SW 1271 (cell line): ENCODE measurements at places on chromosomes 3 and 15.

- DNase-seq, result peak; percentile 48
Observed at GRCh38 chr3:36677331-36678007, 86.9 kb downstream of the DCLK3 start.

- DNase-seq, result no peak
Observed at GRCh38 chr15:64029110-64029509, 17.2 kb downstream of the DAPK2 start.

DNA sequence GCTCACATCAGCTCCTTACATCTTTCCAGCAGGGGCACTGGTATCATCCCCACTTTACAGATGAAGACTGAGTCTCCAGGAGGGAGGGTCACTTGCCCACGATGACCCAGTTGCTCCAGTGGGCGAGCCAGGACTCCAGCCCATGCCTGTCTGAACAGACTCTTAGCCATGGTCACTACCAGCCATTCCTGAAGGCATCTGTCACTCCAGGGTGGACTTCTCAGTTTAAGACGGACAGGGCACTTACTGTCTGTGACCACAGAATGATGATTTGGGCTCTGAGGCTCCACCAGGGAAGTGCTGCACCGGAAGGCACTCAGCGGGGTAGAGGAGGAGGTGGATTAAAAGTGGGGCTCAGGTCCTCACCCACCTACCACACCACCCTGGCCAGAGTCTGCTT lies 104.0 kb upstream of the SLC6A6 start:
- no peak for DNase-seq

DNA sequence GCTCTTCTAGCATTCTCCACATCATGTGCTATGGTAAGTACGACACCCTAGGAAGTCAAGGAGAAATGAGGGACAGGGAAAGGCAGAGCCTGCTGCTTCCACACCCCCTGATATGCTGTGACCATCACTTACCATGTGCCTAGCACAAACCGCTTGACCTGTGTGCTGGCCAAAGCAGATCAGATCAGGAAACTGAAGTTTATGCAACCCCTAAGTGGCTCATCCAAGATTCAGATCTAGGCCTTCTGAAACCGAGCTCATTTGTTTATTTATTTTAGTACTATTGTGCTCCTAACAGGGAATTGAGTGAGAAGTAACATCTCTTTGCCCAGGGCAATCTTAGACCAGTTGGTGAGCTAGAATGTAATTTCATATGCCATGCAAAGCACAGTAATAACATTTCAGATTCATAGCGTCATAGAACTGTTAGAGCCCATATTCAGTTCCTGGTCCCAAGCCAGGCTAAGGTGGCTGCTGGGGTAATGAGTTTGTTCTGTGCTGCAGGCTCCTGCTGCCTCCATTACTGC lies at the start of gene RTP2:
Gene RTP2, minus strand, starts transcription at position 51 of the 527 bp plus-strand sequence. CDS start 429 bp downstream, outside the sequence.
- no peak for DNase-seq

DNA sequence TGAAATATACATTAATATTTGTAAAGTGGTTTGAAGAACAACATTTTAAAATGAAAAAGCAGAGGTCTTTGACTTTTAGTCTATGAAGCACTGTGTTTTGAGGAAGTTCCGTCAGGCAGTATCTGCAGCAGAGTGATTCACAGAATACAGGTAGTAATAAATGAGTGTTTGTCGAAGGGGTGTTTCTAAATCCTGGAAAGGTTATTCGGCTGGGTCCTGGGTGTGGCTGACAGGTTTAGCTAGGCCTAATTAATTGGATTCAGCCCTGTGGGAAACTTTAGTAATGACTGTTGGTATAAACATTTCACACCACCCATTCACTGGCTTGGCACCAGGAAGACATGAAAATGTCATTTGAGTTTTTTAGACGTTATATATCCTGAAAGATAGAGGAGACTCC lies 51.3 kb downstream of the TIPARP start:
- DNase-seq, result no peak

GRCh38 chr3:149393345-149394160 lies 16.1 kb upstream of the TM4SF1 start:
- DNase-seq, result peak; percentile 42

DNA sequence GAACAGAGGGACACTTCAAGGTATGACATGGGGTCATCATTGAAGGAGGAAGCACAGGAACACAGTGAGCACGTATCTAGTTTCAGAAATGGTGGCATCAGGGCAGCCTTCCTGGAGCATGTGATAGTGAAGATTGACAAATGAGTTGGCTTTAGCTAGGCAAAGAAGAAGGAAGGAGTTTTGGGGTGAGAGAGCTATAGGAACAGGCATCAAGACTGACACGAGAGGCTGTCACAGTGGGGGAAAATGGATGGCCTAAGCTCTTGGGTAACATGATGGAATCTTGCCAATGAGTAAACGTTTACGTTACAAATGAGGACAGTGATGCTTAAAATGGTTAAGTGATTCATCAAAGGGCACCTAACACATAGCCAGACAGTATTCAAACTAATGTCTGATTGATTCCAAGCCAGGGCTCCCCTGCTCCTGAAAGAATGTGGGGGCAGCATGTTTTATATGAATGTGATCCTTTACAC lies 23.1 kb upstream of the GPR171 start:
- no peak for DNase-seq

DNA sequence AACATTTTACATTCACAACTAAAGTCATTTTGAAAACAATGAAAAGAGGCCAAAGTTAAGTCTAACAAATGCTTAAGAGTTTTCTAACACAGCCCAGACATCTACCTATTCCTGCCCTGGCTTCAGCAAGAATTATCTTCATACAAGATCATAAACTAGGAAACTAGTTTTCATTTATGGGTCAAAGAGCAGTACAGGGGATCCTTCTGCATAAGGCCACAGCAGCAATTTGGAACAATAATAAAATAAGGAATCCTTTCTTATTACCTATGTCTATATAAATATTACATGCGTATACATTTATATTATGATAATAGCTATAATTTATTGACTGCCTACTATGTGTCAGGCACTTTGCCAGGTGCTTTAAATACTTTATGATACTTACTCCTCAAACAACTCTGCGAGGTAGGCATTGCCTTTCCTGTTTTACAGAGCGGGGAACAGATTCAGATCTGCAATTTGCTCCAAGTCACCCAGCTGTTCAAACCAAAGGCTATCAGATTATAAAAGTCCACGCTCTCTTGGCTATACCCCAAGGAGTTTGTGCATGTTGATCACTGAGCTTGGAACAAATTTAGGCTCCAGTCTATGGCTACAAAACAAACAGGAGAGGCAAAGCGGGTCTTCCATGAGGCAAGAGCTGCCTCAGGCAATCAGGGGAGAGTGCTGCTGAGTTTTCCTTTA lies 196.4 kb downstream of the RORA start:
- DNase-seq, result no peak

DNA sequence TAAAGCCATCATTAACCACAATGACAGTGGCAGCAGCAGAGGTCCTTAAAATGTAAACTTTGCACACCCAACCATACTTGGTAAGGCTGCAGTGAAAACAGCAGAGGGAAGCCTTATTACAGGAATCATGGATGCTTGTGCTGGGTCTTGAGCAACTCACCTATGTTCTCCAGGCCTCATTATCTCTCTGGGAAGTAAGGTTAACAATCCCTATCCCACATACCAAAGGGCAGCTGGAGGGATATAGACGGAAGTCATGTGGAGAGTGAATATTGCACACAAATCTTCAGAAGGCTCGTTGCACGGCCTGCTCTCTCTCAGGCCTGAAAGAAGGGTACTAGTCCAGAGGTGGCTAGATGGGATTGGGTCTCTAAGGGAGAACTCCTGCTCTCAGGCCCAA lies 25.8 kb upstream of the CELF6 start:
- no peak for DNase-seq

DNA sequence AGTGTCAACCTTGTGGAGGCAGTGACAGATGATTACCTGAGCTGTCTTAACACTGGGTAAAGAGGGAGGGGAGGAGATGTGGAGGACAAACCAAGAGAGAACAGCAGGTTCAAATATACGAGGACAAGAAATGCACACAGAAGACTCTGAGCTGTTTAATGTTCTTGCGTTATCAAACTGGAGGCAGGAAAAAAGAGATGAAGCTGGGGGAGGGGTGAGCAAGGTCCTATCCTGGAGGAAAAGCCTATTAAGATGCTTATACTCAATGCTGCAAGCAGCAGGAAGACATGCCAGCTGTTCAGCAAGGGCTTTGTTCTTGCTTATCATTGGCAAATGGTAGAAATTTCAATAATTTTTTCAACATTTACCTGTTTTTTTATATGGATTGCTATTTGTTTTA lies 345.7 kb upstream of the TRIM42 start:
- no peak for DNase-seq

GRCh38 chr3:151107177-151107576 lies 21.7 kb downstream of the MED12L start:
- DNase-seq, result no peak

DNA sequence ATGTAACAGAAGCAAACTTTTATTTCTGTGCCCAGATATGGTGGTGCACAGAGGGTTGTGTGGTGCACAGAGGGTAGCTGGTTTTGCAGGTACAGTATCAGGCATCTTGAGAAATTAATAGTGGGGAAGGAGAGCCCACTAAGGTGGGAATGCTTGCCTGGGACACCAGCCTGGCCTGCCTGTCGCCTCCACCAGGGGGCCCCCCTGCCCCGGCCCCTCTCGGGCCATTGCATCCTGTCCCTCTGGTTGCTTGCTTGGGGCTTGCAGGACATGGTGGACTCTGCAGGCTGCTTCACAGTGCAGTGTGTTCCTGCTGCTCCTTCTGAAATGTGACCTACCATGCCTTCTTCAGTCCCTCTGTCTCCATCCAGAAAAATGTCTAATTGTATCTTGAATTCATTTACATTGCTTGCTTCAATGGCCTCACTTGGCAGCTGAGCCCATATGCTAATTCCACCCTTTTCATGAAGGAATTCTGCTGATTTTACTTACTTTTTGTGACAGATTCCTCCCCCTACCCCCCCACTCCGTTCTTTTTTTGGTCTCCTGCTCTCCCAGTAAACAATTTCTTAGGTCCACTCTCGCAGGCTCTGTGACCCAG lies 73.6 kb downstream of the EEFSEC start:
- no peak for DNase-seq

DNA sequence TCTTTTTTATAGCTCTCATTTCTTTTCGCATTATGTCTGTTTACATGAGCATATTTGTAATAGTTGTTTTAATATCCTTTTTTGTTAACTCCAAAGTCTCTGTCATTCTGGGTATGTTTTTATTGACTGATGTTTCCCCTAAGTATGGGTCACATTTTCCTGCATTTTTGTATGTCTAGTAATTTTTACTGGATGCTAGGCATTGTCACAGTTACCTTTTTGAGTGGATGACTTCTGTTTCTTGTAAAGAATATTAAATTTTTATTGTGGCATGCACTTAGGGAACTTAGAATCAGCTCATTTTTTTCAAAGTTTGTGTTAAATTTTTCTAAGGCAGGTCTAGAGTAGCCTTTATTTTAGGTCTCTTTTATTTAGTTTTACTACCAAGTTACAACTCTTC lies 40.7 kb downstream of the ANAPC13 start:
- no peak for DNase-seq

DNA sequence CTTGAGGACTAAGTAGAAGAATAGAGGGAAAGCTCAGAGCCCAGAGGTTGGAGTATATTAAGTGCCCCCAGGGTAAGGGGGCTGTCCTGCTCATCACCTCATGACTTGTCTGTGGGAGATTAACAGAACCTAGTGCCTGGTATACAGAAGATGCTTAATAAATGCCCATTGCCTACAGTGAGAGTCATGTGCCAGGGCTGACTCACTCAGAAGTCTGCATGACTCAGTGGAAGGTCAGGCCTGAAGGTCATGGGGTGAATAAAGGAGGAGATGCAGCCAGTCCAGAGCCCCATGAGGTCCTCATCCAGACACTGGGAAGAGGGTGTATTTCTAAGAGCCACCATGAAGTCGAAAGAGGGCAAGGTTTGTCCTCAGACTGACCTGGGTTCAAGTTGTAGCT lies 62.5 kb upstream of the TLE3 start:
- DNase-seq, result peak; percentile 11

- no peak for DNase-seq
Observed at GRCh38 chr3:70990723-70991122, 592.8 kb downstream of the FOXP1 start.

DNA sequence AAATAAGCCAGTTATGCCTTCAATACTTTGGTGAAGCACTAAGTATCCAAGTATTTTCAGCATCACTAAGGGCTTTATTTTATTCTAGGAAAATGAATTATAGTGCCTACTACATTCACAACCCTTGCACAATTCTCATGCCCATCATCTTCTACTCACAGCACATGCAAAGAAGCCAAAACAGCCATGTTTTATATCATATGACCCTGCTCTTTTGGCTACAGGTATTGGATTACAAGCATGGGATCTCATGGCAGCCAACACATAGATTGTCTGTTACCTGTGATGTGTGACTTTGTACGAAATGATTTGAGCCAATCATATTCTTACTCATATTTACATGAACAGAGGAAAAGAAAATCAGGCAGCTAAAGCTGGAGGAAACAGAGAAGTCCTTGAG lies 38.6 kb downstream of the STT3B start:
- no peak for DNase-seq

GRCh38 chr3:2061360-2061759 lies 37.3 kb upstream of the CNTN4 start:
- DNase-seq, result no peak

DNA sequence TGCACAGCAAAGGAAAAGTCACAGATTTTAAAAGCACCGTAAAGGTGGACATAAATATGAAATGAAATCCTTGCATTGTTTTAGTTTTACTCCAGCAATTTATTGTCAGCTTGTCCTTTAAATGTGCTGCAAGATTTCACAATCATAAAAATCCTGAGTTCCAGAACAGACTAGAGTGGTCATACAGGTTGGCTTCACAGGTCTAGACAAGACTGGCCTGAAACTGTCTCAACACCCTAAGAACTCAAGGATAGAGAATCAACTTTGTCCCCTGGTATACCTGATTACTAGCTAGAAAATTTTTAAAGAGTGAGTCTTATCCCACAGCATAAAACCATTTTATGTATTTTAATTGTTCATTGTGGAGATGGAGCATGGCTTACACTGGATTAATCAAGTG lies 521.7 kb upstream of the MCTP2 start:
- DNase-seq, result no peak

- no peak for DNase-seq
Observed at GRCh38 chr15:75646944-75647364, 758 bp upstream of the SNX33 start.

DNA sequence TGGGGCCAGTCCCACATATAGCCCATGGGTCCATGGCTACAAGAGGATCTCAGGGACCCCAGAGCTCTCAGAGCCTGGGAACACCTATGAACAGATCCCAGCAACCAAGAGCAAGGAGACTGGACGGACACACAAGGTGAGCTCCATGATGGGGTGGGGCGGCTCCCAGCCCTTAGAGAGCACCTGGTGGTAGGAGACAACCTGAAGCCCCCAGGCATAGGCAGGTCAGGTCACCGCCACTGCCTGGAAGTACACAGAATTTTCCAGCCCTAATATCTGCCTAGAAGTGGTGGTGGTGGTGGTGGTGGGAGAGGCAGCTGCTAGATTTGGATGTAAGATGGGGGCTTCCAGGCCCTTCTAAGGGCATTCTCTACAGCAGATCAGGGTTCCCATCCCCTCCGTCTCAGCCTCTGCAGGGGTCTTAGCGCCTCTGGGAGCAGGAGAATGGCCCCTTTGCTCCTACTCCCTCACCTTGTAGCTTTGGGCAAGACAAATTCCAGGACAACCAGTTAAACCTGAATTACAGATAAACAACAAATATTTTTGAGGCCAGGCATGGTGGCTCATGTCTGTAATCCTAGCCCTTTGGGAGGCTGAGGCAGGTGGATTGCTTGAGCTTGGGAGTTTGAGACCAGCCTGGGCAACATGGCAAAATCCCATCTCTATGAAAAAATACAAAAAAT lies 9.2 kb downstream of the SH2D7 start:
- DNase-seq, result no peak

- no peak for DNase-seq
Observed at GRCh38 chr3:186915806-186916796, 14.2 kb upstream of the ST6GAL1 start.
